ENCODE measurements at places on chromosomes 2 and 18. TPM values are rescaled to one million over a fixed set of nuclear protein-coding genes. Genes with fewer than 3 reads are reported as not detected.

GRCh38 chr2:15689654-15690053, 98.0 kb downstream of the DDX1 start:
- no peak for DNase-seq

GRCh38 chr2:222208010-222208690, 90.6 kb downstream of the PAX3 start:
- DNase-seq, result no peak

GRCh38 chr2:62884514-62884913, 166.1 kb upstream of the OTX1 start:
- no peak for DNase-seq

- no peak for DNase-seq
These were observed 59.1 kb downstream of the CMPK2 start for GRCh38 chr2:6806604-6807003.

DNA sequence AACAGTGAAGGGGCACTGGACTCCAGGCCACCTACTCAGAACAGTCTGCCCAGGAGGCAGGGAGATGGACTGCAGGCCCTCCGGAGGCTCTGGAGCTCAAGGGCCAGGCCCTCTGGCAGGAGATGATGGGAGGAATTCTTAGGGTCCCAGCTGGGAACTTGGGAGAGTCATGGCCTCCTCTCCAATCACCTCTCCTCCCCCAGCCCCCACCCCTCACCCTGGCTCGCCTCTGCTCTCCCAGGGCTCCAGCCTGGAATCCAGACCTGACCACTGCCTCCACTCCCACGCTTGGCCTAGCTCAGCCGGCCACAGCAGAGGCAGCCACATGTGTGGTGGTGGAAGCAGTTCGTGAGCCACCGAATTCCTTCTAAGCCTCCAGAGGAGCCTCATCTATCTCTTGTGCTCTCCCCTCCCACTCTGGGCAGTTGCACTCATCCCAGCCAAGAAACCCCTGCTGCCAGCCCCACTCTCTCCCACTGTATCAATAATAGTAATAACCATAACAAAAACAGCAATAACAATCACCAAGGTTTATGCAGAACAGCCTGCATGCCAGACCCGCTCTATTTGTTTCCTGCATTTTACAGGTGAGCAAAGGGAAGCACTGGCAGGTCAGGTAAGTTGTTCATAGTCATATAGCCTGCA, 67.4 kb downstream of the TNS1 start:
- no peak for DNase-seq

DNA sequence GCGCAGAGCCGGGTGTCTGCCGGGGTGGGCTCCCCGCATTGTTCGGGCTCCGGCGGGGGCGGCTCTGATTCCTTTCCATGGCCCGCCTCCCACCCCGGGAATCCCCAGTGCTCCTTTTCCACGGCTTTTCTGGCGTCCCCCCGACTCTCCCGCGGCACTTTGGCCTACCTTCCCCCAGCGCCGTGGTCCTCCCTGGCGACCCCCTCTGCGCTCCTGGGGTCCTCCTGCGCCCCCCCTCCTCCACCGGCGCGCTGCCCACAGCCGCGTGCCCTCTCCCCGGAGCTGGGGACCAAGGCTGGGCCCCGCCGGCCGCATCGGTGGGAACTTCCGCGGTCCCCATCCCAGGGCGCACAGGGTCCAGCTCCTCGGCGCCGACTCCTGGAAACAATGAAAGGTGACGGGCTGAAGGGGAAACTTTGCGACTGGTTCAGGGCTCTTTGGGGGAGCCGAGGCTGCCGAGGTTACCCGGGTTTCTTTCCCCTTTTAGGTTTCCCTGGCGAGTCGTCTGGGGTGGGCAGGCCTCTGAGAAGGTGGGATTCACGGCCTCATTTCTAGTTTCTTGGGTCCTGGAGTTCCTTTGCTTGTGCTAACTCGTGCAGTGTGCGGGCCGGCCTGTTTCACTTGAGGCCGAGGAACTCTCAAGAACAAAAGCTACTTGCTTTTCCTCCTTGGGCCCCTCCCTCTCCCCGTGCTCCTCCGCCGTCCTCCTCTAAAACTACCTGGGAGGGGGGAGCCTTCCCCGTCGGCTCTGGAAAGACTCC, 2.2 kb downstream of the TGIF1 start:
- no peak for DNase-seq

DNA sequence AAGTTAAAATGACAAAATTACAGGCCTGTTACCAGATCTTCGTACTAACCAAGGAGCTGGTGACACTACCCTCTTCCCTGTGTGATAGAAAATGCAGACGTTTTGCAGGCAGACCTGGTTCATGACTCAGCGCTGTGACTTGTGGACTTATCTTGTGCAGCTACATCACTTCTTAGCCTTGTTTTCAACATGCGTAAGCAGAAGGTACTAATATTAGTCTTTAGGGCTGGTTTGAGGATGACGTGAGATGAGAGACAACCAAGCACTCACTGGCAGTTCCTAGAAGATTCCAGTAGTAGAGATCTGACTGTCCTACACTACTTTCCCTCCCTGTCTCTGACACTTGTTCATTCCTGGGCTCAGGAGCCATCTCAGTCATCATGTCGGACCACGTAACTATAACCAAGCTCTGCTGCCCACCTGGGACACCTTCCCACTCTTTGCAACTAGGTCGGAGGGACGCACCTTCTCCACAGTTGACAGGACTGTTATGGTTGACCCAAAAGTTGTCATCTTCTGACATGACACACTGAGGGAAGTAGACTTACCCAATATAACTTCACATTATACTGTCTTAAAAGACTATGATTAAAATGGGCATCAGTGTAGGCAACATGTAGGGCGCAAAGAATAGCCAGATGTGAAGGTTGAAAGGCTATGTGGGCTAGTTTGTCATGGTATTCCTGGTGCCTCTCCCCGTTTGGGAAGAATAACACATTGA, 64.8 kb downstream of the TNFRSF11A start:
- DNase-seq, result no peak

DNA sequence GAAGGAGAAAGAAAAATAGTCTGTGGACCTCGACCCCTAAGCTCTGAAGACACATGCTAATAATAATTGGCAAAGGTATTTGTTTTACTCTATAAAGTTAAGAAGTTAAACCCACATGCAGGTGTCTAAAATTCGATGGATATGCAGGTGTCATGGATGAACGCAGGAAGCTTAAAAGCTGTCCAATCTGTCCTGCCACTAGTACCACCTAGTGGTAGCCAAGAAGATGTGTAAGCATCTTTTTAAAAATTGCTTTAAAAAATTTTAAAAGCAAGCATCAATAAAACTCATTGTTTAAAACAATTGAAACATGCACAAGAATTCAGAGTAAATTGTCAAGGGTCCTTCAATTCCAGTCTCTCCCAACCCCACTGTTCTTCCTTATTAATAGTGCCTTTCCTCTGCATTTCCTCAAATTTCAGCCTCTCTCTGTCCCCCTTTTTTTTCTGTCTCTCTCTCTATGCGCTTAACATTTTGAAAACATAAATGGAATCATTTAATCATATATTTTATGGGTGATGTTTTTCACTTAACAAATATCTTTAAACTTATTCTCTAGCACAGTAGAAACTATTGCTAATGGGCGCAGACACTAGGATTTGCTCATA, 30.6 kb upstream of the PPP3R1 start:
- DNase-seq, result peak; percentile 70

DNA sequence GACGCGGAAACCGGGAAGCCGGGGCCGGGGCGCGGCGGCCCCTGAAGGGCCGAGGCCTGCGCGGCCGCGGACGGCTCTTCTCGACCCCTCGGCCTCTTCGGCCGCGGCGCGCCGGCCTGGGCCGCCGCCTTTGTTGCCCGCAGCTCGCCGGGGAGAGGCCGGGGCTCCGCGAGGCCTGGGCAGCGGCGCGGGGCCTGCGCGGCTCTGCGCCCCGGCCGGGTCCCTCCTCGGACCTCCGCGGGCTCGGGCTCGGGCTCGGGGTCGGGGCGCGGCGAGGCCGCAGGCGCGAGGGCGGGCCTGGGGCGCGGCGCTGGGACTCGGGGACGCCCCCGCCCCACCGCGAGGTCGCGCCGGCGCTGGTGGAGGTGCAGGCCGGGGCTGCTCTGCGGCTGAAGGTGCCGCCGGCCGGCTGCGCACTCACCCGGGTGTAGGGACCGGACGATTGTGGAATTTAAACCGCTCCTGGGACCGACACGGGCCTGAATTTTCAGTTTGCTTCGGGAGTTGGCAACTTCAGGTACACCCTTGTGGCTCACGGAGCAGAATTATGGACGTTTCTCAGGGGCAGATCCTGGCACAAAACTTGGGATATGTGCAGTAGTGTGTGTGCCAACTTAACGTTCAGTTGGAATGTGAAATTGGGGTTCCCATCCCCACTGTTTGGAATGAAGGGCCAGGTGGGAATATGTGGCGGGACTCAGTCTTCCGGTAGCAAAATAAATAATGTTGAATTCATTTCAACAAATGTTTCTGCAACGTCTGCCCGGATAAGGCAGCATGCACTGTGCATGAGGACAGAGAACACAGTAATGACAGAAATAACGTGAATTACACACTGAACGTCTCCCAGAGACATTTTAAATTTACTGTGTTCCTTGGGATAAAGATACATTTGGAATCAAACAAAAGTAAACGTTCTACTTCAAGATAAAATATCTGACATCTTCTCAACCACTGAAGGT, 787 bp downstream of the SOCS6 start:
- DNase-seq, result peak; percentile 35

- no peak for DNase-seq
These were observed 490.2 kb upstream of the KLHL29 start for GRCh38 chr2:22894761-22895160.

- no peak for DNase-seq
These were observed 376.7 kb upstream of the SOX11 start for GRCh38 chr2:5315512-5315911.

DNA sequence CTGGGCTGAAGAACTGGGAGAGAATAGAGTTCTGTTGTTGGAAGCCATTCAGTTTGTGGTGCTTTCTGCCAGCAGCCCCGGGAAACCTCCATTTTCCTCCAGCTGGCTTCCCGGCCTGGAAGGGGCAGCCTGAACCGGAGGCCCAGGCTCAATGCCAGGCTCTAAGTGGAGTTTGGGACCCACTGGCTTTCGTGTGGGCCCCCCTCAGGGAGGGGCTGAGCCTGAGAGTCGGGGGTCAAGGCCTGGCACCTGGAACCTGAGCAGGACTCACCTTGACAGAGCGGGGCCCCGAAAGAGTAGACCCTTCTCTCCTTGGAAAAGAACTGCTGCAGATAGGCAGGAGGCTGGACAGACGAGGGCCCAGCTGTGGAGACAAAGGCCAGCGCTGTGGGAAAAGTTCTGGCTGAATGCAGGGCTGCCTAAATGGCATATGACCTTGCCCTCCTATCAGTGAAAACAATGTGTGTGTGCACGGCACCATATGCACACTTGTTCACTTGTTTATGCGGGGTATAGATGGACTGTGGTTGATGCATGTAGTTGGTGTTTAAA, 34.8 kb upstream of the ASB18 start:
- DNase-seq, result no peak

DNA sequence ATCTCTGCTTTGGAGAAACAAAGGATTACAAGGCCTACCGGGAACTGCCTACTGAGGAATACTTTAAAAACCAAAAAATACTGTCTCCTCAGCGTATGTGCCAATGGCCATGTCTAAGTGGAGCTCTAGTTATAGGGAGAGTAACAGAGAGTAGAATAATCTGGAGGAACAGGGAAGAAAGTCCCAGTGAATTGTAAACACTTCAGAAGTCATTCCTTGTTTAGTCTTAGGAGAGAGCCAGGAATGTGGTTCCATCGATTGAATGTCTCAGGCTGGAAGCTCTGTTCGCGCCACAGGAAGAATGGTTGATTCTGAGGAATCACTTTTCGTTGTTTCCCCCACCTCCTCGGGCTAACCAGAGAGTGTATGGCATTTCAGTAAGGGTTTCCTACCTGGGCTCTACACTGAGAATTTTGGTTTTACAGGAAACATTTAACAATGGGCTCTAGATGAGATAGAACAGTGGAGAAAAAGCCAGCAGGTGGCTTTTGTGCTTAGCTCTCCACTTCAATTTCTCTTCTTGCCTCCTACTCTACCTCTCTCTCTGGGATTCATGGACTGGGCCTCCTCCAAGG, 88.7 kb downstream of the ACVR1 start:
- no peak for DNase-seq

GRCh38 chr2:111119822-111120252, 877 bp upstream of the BCL2L11 start:
- no peak for DNase-seq

ELOA2 gene
- not detected for total RNA-seq

ACVR1 gene
- 12.7 TPM for total RNA-seq

ADRA2B gene
- not detected for total RNA-seq

SLC8A1 gene
- total RNA-seq, result 71.5 TPM

CERS6 gene
- 73.6 TPM for total RNA-seq

DYNAP gene
- total RNA-seq, result not detected

GPR75 gene
- 20.9 TPM for total RNA-seq

NMS gene
- not detected for total RNA-seq

ANKRD62 gene
- 0.18 TPM for total RNA-seq
